ENCODE measurements at places on chromosomes 7 and 10. TPM values are rescaled to one million over a fixed set of nuclear protein-coding genes. Genes with fewer than 3 reads are reported as not detected.

Gene SLC26A3
- not detected for total RNA-seq

Gene PCLO
- 0.98 TPM for total RNA-seq

Gene SORCS1
- 80.5 TPM for total RNA-seq

Gene ARPC1A
- total RNA-seq, result 110 TPM

Gene FAM25A
- total RNA-seq, result not detected

Gene AGBL3
- total RNA-seq, result 5.3 TPM

Gene RAMP3
- total RNA-seq, result 59.6 TPM

Gene CCDC146
- 26.4 TPM for total RNA-seq

Gene ATOH7
- total RNA-seq, result 0.22 TPM

Gene PGAM2
- 0.85 TPM for total RNA-seq

Gene PPP1R9A
- 47.9 TPM for total RNA-seq

Gene VWA2
- total RNA-seq, result 0.62 TPM

Gene HACD1
- total RNA-seq, result 3.0 TPM

Gene GIMAP4
- 52.8 TPM for total RNA-seq

Gene DDC
- not detected for total RNA-seq

Gene EFCAB10
- total RNA-seq, result not detected

Gene PILRA
- total RNA-seq, result 14.6 TPM

Gene SEPTIN7
- 267 TPM for total RNA-seq

Gene OR13A1
- total RNA-seq, result not detected

Gene EMX2
- total RNA-seq, result 3.3 TPM

Gene VKORC1L1
- 23.4 TPM for total RNA-seq

Gene COPS6
- 76.2 TPM for total RNA-seq

Gene PLEKHA8
- 16.9 TPM for total RNA-seq
